Activated CD4-positive, alpha-beta T cell treated with anti-CD3 and anti-CD28 coated beads for 1 hour (primary cell): ENCODE measurements at places on chromosomes 6 and 20.

GRCh38 chr20:37053230-37053950 lies 42.4 kb downstream of the RBL1 start:
- DNase-seq = no peak

GRCh38 chr6:72643214-72643613 lies 21.4 kb downstream of the KCNQ5 start:
- no peak for DNase-seq

DNA sequence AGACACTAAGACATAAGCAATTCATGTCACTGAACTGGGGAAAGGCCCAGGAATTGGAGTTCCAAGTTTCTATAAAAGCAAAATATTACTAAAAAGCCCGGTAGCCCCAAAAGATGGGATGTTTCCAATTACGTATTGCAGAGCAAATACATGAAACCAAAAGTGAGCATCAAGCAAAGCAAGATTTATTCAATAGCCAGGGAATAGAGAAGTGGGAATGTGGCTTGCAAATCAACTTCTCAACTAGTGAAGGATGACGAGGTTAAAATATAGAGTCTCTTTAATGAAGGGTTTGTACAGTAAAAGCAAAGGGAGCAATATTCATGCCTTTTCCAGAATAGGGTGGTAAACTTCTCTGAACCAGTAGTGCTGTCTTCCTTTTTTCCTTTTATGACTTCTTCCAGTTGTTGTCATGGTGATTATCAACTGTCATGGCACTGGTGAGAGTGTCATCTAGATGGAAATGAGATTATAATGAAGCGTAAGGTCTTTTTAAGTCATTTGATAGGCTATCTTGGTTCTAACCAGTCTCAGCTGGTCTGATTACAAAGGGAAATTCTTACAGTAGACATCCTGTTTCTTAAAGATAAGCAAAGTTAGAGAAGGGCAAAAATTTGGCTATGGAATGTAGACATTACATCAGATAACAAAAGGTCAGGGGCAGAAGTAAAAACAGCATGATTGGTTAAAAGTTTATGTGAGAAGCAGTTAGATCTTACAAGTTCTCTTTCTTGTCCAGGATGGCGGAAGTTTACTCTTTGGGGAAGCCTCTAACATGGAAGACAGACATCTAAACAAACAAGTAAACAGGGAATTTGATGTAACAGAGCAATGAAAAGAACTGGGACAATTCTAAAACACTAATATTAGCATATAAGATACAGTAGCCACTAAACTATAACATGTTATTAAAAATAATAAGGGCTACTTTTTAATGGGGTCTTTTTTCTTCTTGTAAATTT lies 96.9 kb downstream of the TBX18 start:
- DNase-seq = no peak

- DNase-seq = no peak
Observed at GRCh38 chr6:46376562-46377061, 114.6 kb downstream of the RCAN2 start.

GRCh38 chr6:139364302-139364981 lies 10.0 kb downstream of the CITED2 start:
- DNase-seq = no peak

DNA sequence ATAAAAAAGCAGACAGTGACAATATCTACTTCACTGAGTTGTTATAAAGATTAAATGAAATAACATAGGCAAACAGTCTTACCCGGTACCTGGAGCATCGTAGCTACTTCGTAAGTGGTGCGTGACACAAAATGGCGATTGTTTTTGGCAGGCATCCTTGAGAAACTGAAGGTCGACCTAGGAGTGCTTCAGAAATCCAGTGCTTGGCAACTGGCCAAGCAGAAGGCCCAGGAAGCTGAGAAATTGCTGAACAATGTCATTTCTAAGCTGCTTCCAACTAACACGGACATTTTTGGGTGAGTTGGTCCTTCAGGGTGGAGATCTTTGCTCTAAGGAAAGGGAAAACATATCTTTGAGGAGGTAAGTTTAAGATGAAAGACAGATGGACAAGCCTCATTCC lies 4.8 kb downstream of the BPIFA2 start:
- no peak for DNase-seq

- DNase-seq = no peak
Observed at GRCh38 chr6:22647719-22648118, 78.4 kb downstream of the HDGFL1 start.

GRCh38 chr6:36353411-36353915 lies 16.8 kb upstream of the BNIP5 start:
- no peak for DNase-seq

GRCh38 chr20:53547664-53548239 lies 45.9 kb downstream of the ZNF217 start:
- no peak for DNase-seq

DNA sequence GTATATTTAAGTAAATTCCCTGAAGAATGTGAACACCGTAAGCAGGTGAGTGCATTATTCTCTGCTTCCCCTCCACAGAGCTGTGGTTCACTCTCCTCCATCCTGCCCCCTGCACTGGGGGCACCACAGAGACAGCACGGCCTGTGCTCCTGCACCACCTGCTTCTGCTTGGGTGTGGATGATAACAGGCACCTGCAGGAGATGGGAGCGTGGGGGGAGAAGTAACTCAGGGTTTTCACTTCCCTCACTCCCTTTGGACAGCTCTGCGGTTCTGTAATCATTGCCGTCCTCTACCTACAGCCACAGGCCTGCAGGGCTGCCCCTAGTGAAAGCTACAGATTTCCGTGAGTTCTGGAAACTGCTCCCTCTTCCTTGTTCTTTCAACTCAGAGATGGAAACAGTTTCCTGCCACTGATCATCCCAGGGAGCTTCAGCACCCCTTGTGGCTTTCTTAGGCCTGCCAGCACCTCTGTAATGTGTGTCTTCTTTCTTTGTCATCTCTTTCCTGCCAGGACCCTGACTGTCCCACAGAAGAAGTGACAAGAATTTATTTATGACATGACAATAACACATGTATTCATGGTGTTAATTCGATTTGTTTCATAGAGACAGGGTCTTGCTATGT lies 21.3 kb upstream of the MICB start:
- DNase-seq = no peak

GRCh38 chr20:39282619-39283092 lies 320.5 kb downstream of the DHX35 start:
- no peak for DNase-seq

DNA sequence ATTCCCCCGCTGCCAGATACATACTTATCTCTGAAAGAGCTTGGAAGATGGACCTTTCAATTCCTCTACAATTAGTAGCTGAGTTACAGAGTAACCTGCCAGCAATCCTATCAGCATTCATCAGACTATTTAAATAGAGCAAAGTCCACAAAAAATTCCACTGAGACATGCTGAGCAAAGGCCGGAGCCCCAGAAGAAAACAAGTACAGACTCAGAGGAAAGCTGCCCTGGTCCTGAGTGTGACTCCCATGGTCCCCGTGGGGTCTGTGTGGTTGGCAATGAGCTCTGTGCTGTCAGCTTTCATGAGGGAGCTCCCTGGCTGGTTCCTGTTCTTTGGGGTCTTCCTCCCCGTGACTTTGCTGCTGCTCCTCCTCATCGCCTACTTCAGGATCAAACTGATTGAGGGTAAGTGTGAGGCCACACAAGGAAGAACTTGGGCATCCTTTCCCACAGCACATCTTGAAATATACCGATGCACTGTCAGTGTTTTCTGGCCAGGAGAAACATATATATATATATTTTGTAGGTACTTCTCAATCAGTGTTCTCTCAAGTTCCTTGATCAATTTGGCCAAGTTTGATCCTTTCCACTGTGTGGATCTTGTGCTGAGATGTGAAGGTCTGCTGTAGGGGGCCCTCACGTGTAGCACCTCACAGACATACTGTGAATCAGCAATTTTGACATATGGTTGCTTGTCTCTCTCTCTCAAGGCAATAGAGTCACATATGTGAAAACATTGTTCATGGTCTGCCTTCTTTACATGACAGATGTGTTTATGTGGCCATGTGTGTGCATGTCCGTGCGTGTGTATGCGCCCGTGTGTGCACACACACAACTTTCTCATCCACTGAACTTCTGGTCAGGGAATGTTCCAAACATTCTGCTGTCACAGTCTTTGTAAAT lies at the start of gene SMLR1:
Gene SMLR1, plus strand, starts transcription at position 160 of the 903 bp plus-strand sequence. Its CDS starts 8 bp downstream, at position 168.
- DNase-seq = no peak

DNA sequence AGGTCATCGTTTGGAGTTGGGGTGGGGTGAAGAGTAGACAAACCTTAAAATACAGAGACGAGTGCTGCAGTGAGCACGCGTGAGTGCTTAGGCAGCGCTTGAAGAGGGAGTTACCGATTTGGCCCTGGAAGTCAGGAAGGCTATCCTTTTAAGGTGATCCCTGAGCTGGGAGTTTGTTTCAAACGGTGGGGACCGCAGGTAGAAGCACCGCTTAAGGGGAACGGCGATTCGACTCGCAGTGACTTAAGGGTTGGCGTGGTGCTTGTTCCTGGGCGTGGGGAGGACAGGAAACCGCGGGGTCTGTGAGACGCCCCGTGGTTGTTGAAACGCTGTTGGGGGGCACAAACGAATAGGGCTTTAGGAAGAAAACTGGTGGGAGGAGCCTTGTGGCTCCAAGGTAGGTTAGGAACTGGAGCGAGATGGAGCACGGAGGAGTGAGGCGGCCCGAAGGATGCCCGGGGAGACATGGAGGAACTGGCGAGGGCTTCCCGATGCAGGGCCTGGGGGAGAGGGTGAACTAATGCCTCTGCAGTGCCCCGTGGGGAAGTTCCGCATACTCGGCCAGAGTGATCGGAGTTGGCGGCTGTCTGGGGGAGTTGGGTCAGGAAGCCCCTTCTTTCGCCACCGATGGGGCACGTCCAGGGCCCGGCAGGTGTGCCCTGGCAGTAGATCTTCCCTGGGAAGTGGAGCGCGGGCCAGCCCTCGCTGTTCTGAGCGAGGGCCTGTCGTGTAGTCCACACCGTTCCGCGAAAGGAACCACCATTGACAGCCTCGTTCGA lies 1.3 kb upstream of the CDYL start:
- DNase-seq = peak; percentile 13

- DNase-seq = no peak
Observed at GRCh38 chr6:115783402-115784061, 277.2 kb downstream of the FRK start.

DNA sequence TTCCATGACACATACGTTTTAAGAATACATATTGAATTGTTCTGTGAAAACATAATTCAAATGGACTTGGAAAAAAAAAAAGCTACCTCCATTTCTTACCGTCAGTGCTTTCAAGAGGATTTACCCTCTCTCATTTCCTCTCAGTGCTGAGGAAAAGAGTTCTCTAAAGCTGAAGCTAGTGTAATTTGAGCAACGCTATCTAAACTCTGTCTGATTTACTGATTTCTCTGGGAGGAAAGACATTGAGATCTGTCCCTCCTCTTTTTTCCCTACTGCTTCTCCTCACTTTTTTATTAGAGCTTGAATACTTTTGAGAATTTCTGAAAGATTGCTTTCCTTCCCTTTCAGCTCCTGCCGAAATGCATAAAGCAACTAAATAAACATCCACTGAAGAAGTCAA lies 41.2 kb upstream of the GRIK2 start:
- DNase-seq = no peak

GRCh38 chr6:111798281-111798725 lies 74.9 kb downstream of the FYN start:
- no peak for DNase-seq

- no peak for DNase-seq
Observed at GRCh38 chr6:44219053-44219814, 2.5 kb downstream of the MYMX start.

DNA sequence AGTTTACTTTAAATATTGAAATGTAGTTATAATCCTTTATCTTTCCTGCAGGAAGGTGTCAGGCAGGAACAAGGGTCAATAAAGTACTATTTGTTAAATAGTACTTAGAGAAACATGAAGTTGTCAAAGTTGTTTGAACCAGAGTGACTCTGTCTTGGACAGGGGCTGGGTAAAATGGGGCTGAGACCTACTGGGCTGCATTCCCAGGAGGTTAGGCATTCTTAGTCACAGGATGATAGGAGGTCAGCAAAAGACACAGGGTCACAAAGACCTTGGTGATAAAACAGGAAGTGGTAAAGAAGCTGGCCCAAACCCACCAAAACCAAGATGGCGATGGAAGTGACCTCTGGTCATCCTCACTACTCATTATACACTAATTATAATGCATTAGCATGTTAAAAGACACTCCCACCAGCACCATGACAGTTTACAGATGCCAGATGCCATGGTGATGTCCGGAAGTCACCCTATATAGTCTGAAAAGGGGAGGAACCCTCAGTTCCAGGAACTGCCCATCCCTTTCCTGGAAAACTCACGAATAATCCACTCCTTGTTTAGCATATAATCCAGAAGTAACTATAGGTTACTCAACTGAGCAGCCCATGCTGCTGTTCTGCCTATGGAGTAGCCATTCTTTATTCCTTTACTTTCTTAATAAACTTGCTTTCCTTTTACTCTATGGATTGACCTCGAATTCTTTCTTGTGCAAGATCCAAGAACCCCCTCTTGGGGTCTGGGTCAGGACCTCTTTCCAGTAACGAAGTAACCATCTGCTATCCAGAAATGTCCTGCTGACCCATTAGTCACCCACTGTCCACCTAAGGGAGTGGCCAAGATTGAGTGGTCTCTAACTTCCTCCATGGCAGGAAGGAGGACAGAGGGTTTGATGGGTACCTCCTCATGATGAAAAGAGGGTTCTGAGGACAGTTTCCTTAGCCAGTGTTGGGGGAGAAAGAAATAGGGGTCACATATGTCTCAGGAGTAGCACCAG lies 19.6 kb downstream of the SLC22A2 start:
- no peak for DNase-seq

- DNase-seq = peak; percentile 26
Observed at GRCh38 chr20:32018269-32019155, 8.3 kb downstream of the CCM2L start.

- no peak for DNase-seq
Observed at GRCh38 chr6:81075974-81076373, 676.5 kb downstream of the TENT5A start.

- DNase-seq = no peak
Observed at GRCh38 chr20:49394264-49394663, 88.2 kb downstream of the KCNB1 start.

DNA sequence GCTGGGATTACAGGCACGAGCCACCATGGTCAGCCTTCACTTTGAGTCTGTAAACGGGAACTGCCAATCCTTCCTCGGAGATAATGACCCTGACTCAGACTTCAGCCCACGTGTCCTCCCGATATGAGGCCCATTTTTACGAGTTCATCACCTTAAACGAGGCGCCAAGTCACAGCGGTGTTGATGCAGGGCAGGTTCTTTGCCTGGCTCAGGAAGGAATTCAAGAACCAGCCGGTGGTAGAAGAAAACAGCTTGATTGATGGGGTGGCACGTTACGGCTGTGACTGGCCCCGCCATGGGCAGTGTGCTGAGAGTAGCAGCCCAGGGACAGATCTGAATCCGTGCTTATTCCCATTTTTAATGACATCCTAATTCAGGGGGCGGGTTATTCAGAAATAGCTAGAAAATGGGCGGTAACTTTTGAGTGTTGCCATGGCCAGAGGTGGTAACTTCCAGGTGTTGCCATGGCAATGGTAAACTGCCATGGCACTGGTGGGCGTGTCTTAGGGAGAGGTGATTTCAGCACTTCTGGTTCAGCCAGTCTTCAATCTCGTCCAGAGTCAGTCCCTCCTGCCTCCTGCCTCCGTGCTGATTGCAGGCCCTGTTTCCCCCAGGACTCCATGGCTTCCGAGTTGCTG lies 9.1 kb upstream of the MAP1LC3A start:
- no peak for DNase-seq
